Midbrain (tissue), 1 donor: ENCODE measurements at places on chromosomes 1 and 21.

GRCh38 chr21:23887725-23888306 is 1719.5 kb downstream of the MRPL39 start:
- DNase-seq, result no peak

GRCh38 chr21:45857761-45858160 is 123.8 kb upstream of the COL6A1 start:
- no peak for DNase-seq

GRCh38 chr1:237562242-237562823 is 328.4 kb downstream of the ZP4 start:
- peak; percentile 52 for DNase-seq

GRCh38 chr1:20151906-20152598 is 12.9 kb downstream of the PLA2G2F start:
- DNase-seq, result peak; percentile 70

DNA sequence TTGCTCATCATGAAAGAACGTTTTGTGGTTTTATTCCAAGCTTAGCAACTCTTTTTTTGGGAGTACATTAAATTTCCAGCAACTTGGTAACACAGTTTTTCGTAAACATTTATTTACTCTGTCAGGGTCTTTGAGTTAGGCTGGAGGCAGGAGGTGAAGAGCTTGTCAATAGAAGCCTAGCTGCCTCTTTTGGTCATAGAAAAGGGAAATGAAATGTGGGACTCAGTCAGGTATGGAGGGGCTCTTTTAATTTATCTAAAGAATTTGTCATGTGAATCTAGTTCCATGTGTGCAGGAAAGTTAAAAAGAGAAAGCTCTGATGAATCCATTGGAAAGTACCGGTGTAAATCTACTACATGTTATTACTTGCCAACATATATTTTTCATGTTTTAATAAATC is 45.9 kb upstream of the PRMT6 start:
- no peak for DNase-seq

DNA sequence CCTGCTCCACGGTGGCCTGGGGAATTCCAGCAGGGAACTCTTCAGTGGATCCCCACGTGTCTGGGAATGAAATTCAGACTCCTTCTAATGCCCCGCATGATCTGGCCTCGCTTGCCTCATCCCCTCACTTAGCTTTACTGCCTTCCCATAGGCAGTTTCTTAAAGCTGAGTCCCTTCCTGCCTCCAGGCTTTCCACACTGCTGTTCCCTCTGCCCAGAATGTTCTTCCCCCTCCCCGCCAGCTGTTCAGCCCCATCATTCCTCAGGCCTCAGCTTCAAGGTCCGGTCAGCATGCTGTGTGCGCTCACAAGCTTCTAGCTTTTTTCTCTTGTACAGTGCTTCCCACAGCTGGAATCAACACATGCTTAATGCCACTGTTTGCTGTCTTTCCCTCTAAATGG is 54.9 kb upstream of the WASF2 start:
- DNase-seq, result no peak

- no peak for DNase-seq
Measured at GRCh38 chr1:197302775-197303174, 34.7 kb downstream of the CRB1 start.

GRCh38 chr1:66540434-66541032 is 6.6 kb downstream of the SGIP1 start:
- no peak for DNase-seq

GRCh38 chr1:42318601-42319000 is 16.4 kb downstream of the FOXJ3 start:
- no peak for DNase-seq

GRCh38 chr1:234858722-234859121 is 248.7 kb upstream of the IRF2BP2 start:
- no peak for DNase-seq

- DNase-seq, result no peak
Measured at GRCh38 chr1:26727476-26727875, 31.7 kb downstream of the ARID1A start.

- no peak for DNase-seq
Measured at GRCh38 chr1:210883821-210884220, 250.1 kb downstream of the KCNH1 start.

DNA sequence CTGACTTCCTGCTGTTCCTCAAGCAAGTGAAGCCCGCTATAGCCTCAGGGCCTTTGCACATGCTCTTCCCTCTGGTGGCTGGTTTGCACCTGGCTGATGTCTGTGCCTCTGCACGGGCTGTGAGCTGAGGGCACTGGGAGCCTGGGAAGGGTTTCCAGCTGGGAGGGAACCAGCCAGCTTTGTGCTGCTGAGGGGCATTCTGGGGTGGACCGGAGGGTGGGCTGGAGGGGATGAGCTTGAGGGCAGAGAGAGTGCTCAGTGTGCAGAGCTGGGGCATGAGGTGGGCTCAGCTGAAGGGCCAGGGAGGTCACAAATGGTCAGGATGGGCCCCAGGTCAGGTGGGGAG is 305.7 kb downstream of the MATN1 start:
- DNase-seq, result no peak

- DNase-seq, result no peak
Measured at GRCh38 chr1:6471970-6472368, 6.0 kb upstream of the TNFRSF25 start.

DNA sequence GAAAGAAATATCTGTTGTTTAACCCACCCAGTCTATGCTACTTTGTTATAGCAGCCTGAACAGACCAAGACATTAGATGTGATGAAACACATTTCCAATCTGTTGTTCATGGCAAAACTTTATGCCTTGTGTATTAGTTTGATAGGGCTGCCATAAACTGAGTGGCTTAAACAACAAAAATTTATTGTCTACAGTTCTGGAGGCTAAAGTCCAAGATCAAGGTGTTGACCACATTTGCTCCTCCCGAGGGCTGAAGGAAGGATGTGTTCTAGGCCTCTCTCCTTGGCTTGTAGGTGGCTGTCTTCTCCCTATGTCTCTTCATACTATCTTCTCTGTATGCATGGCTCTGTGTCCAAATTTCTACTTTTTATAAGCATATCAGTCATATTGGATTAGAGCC is 94.1 kb upstream of the HIVEP3 start:
- DNase-seq, result no peak

DNA sequence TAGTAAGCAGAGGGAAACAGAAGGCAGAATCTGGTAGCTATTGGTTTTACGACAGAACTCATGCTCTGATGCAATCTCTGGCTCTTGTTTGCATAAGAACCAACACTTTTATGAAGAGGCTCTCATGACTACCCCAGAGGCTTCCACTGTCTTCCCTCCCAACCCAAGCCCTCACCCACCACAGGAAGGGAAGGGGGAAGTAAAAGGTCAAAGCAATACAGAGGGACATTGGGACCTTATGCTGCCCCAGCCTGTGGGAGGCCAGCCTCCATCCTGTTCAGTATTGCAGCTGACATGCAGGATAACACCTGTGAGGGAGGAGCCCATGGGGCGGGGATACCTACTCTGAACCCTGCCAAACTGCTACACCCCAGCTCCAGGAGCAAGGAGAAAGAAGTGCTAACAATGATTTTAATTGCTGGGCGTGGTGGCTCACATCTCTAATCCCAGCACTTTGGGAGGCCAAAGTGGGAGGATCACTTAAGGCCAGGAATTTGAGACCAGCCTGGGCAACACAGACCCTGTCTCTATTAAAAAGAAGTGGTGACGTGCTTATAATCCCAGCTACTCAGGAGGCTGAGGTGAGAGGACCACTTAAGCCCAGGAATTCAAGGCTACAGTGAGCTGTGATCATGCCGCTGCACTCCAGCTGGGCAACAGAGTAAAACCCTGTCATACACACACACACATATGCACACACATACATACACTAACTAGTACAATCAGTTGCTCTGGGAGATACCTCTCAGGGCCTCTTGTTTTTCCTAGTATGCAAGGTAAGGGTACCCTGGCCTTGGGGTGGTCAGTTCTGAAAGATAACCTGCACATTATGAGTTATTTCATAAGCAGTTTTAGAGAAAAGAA is 9.5 kb downstream of the MR1 start:
- DNase-seq, result no peak

DNA sequence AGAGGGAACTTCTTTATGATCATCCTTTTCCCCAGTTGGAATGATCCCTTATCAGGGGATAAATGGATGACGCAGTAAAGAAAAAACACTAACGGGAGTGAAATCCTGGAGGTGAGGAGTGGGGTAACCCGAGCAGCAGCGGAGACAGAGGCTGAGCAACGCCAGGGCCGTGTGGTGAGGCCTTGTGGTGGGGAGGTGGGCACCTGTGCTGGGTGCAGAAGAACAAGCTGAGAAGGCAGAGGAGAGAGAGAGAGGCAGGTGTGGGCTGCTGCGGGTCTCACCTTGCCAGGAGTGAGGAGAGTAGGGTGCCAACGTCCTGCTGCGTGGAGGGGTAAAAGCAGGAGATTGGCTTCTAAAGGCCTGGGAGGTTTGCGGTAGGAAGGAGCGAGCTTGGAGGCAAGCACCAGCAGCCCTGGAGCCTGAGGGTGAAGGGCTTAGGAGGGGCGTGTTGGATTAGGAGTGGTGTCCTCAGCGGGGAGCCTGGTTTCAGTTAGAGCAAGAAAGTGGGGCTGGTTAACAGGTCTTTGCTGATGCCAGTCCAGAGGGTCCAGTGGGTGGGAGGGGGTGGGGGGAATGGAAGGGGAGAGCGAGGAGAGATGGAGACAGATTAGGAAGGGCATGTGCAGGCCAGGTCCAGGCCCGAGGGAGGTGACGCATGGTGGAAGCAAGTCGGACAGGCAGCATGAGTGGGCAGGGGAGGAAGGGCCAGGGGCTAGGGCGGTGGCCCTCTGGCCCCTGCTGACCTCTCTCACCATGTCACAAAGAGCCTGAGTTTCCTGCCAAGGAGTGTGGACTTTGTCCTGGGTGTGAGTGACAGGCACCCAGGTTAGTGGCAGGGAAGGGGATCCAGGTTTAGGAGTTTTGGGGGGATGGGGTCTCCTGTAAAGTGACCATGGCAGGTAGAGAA is 36.7 kb upstream of the LHX4 start:
- DNase-seq, result no peak

- DNase-seq, result no peak
Measured at GRCh38 chr1:119898530-119898929, 2.2 kb upstream of the ADAM30 start.

- DNase-seq, result no peak
Measured at GRCh38 chr1:35925741-35926140, 5.2 kb upstream of the AGO3 start.

DNA sequence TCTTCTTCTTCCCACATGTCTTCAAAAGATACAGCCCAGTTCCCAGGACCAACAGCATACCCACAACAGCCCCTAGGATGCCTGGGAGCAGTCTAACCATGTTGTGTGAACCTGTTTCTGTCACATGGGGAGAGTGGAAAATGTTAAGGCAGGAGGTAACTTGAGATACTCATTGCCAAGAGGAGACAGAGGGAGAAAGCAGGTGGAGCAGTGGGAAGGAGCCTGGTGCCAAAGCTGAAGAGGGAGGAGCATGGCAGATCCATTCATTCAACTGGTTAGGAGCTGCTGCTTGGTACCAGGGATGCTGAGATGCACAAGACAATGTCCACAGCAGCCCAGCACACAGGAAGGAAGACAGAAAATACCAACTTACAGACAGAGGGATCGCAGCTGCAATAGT is 149.8 kb upstream of the ETV3 start:
- DNase-seq, result no peak

DNA sequence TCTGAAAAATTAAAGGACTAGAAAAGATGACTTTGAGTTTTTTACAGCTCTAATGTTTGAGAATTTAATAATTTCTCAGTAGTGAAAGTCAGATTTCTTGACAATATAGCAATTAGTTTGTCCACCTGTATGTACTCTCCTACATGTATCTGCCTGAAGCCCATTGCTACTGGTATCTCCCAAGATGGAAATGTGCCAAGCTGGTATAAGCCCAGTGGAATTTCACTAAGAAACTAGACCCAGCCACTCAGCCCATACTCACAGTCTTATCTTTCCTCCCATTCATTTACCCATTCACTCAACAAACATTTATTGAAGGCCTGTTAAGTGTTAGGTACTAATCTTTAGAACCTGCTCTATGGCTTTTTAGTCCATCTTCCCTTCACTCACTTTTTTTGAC is 21.6 kb upstream of the TRIM45 start:
- no peak for DNase-seq

DNA sequence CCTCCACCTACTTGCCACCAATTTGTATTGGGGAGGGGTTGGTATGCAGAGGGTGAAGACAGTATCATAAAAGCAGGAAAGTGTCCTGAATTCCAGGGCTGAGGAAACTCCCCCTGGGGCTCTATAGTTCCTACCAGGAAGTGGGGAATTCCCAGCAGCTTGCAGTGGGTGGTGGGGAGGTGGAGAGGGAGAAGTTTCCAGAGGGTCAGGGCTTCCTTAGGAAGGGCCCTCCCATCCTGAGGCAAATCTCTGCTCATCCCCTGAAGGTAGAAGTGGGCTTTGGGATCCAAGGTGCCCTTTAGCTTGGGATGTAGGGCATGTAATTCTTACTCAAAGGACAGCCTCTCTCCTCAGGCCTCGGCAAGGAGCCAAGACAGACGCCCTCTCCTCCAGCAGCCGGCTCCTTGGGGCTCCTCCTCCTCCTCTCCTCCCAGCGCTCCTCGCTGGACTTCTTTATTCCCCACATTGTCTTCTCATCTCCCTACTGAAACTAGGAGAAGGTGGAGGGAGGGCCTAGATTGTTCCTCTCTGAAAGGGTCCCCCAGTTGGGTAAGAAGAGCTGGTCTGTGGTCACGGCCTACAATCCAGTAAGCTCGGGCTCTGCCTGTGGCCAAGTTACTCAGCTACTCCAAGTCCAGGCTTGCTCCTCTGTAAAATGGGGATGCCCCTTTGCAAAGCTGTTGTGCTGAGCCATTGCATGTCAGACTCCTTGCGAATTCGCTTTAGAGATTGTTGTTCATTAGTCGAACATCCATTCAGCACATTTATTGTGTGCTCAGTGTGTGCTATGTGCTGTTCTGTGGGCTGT is 17.9 kb upstream of the CSF1 start:
- DNase-seq, result no peak

DNA sequence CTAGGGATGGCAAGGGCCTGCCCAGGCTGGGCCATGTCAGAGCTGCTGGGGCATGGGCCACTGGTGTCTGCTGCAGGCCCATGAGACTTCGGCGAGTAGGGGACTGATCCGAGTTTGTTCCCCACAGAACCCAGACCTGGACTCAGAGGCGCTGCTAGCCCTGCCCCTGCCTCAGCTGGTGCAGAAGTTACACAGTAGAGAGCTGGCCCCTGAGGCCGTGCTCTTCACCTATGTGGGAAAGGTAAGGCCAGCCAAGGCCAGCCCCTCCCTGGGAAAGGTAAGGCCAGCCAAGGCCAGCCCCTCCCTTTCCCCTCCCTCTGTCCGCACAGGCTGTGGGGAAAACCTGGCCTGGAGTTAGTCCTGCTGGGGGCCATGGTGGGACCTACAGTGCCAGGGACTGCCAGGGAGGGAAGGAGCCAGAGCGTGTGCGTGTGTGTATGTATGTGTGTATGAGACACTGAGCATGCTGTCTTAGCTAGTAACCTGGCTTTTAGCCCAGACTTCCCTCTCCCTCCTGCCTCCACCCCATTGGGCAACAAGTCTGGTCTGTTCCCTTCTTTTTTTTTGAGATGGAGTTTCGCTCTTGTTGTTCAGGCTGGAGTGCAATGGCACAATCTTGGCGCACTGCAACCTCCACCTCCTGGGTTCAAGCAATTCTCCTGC is 8.0 kb downstream of the FAAH start:
- peak; percentile 88 for DNase-seq

- DNase-seq, result no peak
Measured at GRCh38 chr21:42332557-42333317, 17.5 kb upstream of the TFF3 start.
